ENCODE measurements at places on chromosomes 7 and 10. TPM values are rescaled to one million over a fixed set of nuclear protein-coding genes. Genes with fewer than 3 reads are reported as not detected.

Gene TCF7L2
- 25.7 TPM for total RNA-seq

Gene PIP
- not detected for total RNA-seq

Gene SYPL1
- 77.6 TPM for total RNA-seq

Gene GDF10
- total RNA-seq, result not detected

Gene CFAP43
- total RNA-seq, result 0.25 TPM

Gene ZWINT
- total RNA-seq, result 30.4 TPM

Gene OR2A5
- total RNA-seq, result not detected

Gene C7orf33
- not detected for total RNA-seq

Gene PNPLA8
- total RNA-seq, result 28.5 TPM

Gene PDSS1
- total RNA-seq, result 9.1 TPM

Gene PVRIG
- not detected for total RNA-seq

Gene CCAR1
- total RNA-seq, result 103 TPM

Gene RGR
- total RNA-seq, result not detected

Gene SPOCK2
- 1.2 TPM for total RNA-seq

Gene CLRN3
- not detected for total RNA-seq

Gene HOXA6
- total RNA-seq, result 2.0 TPM

Gene STK32C
- 20.7 TPM for total RNA-seq

Gene MRPS17
- total RNA-seq, result 36.9 TPM

Gene SPRN
- not detected for total RNA-seq

Gene RBM33
- 80.5 TPM for total RNA-seq

Gene PON1
- total RNA-seq, result not detected

Gene INSYN2A
- 0.07 TPM for total RNA-seq

Gene PSAP
- 692 TPM for total RNA-seq

Gene ZNF282
- 46.4 TPM for total RNA-seq

Gene SLC26A5
- not detected for total RNA-seq

Gene GDF2
- total RNA-seq, result not detected

Gene CD36
- 0.12 TPM for total RNA-seq

Gene PAPOLB
- total RNA-seq, result not detected

Gene RBM20
- not detected for total RNA-seq

Gene ZNF22
- total RNA-seq, result 8.5 TPM

Gene ARMC10
- total RNA-seq, result 43.4 TPM

Gene GIMAP7
- not detected for total RNA-seq

Gene NEUROG3
- not detected for total RNA-seq

Gene RAB11FIP2
- 27.1 TPM for total RNA-seq

Gene WDR86
- total RNA-seq, result not detected

Gene LIPJ
- total RNA-seq, result not detected

Gene FAM131B
- 0.25 TPM for total RNA-seq

Gene GRM3
- total RNA-seq, result not detected

Gene ENTPD1
- total RNA-seq, result not detected

Gene CLDN3
- not detected for total RNA-seq

Gene LIPM
- not detected for total RNA-seq

Gene PKD2L1
- total RNA-seq, result not detected

Gene TMEM270
- total RNA-seq, result not detected

Gene CRYGN
- total RNA-seq, result not detected

Gene CLEC2L
- not detected for total RNA-seq

Gene TYW1
- total RNA-seq, result 19.2 TPM

Data from MCF 10A (cell line).